ENCODE measurements at places on chromosomes 7 and 10.
A peak's percentile ranks its signal among the peaks of the same experiment; 100 is the strongest.

GRCh38 chr7:93119191-93119905 lies 1.6 kb upstream of the SAMD9 start:
- no peak for DNase-seq

DNA sequence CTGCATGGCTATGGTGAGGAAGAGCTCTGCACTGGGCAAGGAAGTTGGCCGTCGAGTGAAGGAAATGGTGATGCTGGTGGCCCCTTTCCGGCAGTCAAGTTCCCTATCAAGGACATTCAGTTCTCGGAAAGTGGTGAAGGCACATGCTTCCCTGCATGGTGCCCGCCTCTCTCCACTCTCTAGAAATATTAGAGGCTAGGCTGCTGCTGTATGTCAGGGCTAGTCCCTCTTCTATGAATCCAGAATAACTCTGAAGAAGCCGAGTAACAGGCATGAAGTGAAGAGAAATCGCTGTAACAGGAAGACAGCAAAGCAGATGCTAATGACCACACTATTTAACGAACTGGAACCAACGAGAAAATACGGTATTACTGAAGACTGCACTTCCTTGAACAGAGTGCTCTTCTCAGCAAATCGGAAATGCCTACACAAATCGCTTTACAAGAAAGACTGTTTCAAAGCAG lies 5.4 kb downstream of the IDI1 start:
- DNase-seq = peak; percentile 49

- no peak for DNase-seq
These were observed 178.9 kb upstream of the TMEM106B start for GRCh38 chr7:12032146-12032545.

DNA sequence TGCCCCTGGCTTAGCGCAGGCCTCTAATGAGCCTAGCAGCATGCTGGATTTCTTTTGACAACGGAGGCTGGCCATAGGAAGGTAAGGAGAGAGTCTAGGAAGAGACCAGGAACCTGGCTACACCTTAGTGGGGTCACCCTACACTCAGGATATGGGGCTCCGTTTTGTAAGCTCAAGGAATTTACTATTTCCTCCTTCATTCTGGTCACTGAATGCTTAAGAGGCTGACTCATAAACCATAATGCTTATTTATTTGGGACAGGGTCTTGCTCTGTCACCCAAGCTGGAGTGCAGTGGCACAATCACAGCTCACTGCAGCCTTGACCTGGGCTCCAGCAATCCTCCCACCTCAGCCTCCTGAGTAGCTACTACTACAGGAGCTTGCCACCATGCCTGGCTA lies 38.4 kb downstream of the CARD11 start:
- no peak for DNase-seq

GRCh38 chr7:42476255-42476654 lies 239.2 kb upstream of the GLI3 start:
- DNase-seq = no peak

DNA sequence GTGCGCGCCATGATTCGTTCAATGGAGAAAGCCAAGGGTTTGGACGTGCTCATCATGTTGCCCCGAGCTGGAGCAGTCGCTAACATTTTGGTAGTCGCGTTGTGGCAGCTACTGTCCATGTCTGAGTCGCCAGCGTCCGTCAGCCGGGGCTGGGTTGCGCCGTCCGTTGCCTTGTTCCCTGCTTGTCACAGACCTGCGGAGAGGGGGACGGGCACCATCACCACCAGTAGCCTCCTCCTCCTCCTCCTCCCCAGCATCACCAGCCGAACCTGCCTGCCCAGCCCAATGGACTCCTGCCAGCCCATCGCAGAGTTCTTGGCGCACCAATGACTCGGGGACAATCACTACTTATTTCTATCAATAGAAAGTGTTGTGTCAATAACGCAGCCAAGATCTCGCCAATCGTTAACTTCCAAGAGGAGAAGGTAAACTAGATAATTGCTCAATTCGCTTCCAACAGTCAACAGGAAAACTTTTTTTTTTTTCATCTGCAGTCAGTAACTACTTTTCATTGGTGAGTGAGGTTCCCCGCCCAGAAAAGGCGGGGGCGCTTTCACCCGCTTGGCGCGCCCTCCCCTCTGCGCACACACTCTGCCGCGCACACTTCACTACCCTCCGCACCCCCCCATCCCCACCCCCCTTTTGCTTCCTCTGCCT lies at the start of gene FEZF1:
Gene FEZF1, minus strand, starts transcription at position 432 of the 657 bp plus-strand sequence. Its CDS starts 313 bp downstream, at position 119.
- no peak for DNase-seq

DNA sequence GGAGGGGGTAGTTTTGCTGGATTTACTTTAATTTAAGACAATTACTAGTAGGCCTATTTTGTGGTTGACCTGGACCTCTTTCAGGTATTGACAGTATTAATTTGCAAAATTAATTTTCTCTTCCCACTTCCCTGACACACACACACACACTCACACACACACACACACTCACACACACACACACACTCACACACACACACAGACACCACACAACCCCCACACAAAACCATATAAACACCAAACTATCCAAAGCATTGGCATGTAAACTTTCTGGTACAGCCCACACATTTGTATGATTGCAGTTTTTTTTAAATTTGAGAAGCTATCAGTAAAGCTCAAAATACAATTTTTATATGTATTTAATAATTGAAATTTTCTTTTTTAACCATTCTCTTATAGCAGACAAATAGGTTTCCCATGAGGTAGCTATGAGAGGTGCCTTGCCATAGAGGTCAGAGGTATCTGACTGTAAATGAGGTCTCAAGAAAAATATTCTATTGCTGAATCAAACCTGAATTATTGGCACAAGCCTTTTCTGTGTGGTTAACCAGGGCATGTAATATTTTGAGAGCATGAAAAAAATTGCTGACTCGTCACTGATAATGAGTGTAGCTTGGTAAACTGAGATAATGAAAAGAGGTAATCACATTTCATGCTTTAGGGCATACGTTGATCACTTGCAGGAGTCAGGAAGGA lies 306.5 kb downstream of the GATA3 start:
- DNase-seq = no peak

GRCh38 chr7:115218076-115218475 lies 296.2 kb downstream of the MDFIC start:
- DNase-seq = no peak

- peak; percentile 77 for DNase-seq
These were observed 27.0 kb downstream of the ZNF438 start for GRCh38 chr10:31004611-31005193.

GRCh38 chr7:146966274-146966673 lies 849.7 kb downstream of the CNTNAP2 start:
- no peak for DNase-seq

- DNase-seq = no peak
These were observed 39.7 kb upstream of the GPR141 start for GRCh38 chr7:37643876-37644275.
